ENCODE measurements at places on chromosomes 12 and 14.
A peak's percentile ranks its signal among the peaks of the same experiment; 100 is the strongest.

DNA sequence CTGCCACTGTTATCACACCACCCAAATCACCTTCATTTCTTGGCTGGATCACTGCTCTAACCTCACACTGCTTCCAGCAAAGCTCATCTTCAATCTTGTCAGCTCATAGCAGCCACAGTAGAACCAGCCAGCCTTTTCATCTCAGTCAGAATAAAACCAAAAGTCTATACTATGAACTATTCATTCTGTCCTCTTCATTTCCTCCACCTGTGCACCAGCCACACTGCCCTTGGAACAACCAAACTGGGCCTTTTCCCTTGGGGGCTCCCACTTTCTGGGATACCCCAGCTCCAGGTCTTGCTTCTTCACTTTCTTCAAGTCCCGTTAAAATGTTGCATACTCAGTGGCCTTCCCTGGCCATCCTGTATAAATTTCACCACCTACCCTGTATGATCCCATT lies 234.4 kb upstream of the DAAM1 start:
- no peak overlapping the region for H3K4me3 ChIP-seq
- H3K36me3 ChIP-seq, result no peaks in the 10 kb centered on the region
- DNase-seq, result no peak
- H3K27ac ChIP-seq, result no peak overlapping the region

DNA sequence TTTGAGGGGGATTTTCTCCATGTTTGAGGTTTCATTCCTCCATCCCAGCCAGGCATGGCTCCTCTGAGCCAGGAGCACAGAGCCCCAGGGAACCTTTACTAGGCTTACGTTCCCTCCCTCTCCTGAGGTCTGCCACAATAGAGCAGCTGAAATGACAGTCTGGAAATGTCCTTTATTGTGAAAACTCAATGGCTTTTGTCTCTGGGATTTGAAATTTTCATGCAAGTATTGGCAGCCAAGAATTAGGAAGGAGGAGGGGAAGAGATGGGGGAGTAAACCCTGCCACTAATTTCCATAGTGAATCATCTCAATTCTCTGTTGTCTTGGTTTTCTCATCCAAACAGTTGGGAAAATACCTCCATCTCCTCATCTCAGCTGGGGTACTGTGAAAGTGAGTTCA lies 2.6 kb upstream of the PLEKHG3 start:
- H3K4me3 ChIP-seq, result no peak overlapping the region
- DNase-seq, result no peak
- H3K27ac ChIP-seq, result no peak overlapping the region
- H3K27me3 ChIP-seq, result peaks cover 62% of the 10 kb centered on the region
- no peaks in the 10 kb centered on the region for H3K36me3 ChIP-seq
- H3K4me1 ChIP-seq, result peaks cover 32% of the 10 kb centered on the region

- peak overlapping the region; percentile 6 for H3K27ac ChIP-seq
- peak overlapping the region; percentile 44 for H3K4me3 ChIP-seq
- H3K36me3 ChIP-seq, result peaks cover 9% of the 10 kb centered on the region
- DNase-seq, result peak; percentile 34
- H3K4me1 ChIP-seq, result peaks cover 50% of the 10 kb centered on the region
- no peaks in the 10 kb centered on the region for H3K27me3 ChIP-seq
These were observed 16.6 kb downstream of the FBRSL1 start for GRCh38 chr12:132506328-132507160.

GRCh38 chr14:102075155-102075554 lies 11.7 kb downstream of the HSP90AA1 start:
- no peak for DNase-seq
- no peak overlapping the region for H3K4me3 ChIP-seq
- H3K36me3 ChIP-seq, result peaks cover 27% of the 10 kb centered on the region
- no peaks in the 10 kb centered on the region for H3K27me3 ChIP-seq
- H3K27ac ChIP-seq, result no peak overlapping the region

DNA sequence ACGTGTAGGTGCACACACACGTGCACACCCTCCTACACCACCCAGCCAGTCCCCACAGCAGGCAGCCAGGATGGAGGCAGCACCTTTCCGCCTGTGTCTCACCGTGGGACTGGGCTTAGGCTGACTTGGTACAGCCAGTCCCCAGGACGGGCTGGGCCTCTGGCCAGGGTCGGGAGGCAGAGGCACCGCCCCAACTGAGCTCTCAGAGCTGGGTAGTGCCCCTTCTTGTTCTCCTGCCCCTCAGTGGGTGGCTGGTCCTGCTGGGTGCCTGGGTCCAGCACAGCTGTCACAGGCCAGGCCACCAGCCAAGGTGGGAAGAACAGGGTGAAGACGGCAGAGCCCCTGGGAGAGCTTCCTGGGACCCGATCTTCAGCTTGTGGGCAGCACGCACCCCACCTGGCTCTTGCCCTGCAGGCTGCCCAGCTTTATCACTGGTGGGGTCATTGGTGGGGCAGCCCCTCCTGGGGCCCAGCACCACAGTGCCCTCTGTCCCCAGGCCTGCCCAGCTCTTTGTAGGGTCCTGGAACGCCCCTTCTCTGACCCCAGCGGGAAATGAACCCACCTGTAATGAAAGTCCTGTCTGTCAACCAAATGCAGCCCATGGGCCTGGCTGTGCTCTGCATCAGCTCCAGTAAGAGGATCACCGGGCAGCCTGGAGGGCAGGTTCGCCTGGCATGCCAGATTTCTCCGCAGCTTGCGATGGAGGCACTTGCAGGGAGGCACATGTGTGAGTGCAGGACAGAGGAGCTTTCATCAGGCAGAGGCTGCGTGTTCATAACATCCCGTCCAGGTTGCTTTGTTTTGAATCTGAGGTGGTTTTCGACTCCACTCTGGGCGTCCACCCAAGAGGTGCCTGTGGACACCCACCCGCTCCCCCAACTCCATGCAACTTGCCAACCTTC lies 14.7 kb downstream of the CDCA4 start:
- no peaks in the 10 kb centered on the region for H3K27me3 ChIP-seq
- no peak for DNase-seq
- H3K4me1 ChIP-seq, result no peaks in the 10 kb centered on the region
- no peak overlapping the region for H3K27ac ChIP-seq
- peaks cover 27% of the 10 kb centered on the region for H3K36me3 ChIP-seq

DNA sequence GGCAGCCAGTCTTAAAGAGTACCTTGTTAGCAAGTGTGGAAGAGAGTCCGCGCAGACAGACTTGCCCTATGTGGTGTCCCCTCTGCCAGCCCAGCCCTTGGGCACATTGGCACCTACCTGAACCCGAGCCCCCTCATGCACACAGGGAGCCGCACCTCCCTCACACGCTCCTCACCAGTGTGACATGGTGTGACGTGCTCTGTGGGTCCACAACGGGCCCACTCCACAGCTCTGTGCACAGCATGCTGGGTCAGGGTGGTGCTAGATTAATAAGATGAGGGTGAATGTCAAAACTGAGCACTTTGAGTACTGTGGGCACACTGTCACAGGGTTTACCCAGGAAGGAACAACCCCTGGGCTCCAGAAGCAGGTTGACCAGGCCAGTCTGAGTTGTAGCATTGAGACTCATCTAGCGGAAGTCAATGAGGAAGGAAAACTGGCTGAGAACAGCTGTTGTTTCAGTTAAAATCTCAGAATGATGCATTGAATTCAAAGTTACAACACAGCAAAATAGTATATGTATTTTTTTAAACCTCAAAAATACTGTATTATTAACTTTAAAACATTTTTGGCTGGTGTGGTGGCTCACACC lies 53.4 kb upstream of the AMN start:
- DNase-seq, result no peak
- no peaks in the 10 kb centered on the region for H3K27me3 ChIP-seq
- peaks cover 74% of the 10 kb centered on the region for H3K36me3 ChIP-seq
- no peak overlapping the region for H3K4me3 ChIP-seq

DNA sequence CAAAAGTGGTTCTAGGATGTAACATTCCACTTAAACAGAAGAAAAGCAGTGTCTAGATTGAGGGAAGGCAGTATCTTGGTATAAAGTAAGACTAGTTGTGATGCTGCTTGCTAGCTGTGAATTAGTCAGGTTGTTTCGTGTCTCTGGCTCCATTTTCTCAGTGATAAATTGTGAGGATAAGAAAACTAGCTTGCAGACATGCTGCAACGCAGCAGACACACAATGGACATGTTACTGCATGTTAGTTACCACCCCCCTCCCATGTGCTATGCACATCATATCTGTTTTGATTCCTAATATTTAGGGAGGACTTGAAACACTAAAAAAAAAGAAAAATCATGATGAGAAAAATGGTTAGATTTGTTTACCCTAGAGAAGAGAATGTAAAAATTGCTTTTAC lies 2.9 kb downstream of the CCNK start:
- no peak for DNase-seq
- H3K27me3 ChIP-seq, result no peaks in the 10 kb centered on the region
- peaks cover 11% of the 10 kb centered on the region for H3K36me3 ChIP-seq

GRCh38 chr12:121917950-121918678 lies at the start of gene CFAP251:
Gene CFAP251, plus strand, starts transcription at chr12:121918592. Its CDS starts 2,714 bp downstream, at chr12:121921306.
- H3K4me3 ChIP-seq, result peak within 1 kb of the TSS; percentile 80
- peaks cover 12% of the 10 kb centered on the region for H3K4me1 ChIP-seq
- peak; percentile 86 for DNase-seq
- H3K27me3 ChIP-seq, result no peaks in the 10 kb centered on the region
- H3K36me3 ChIP-seq, result peaks cover 25% of the 10 kb centered on the region
